Bladder microvascular endothelial cell (primary cell): ENCODE measurements at places on chromosomes 11 and 22. TPM values are rescaled to one million over a fixed set of nuclear protein-coding genes. Genes with fewer than 3 reads are reported as not detected.

Gene CHKA
- total RNA-seq: 14.6 and 49.6 TPM in 2 replicates

Gene MUC2
- not detected in 2 replicates for total RNA-seq

Gene PHF21B
- total RNA-seq: not detected in 2 replicates

Gene SUSD2
- 0.31 and 0.81 TPM in 2 replicates for total RNA-seq

Gene SF3A1
- 16.8 and 33.2 TPM in 2 replicates for total RNA-seq

Gene MGAT3
- total RNA-seq: under 0.01 and 0.06 TPM in 2 replicates

Gene TXNRD2
- 70.9 and 110 TPM in 2 replicates for total RNA-seq

Gene NAALADL1
- 8.1 and 8.8 TPM in 2 replicates for total RNA-seq

Gene VPS37C
- total RNA-seq: 5.3 and 11.0 TPM in 2 replicates

Gene CCDC179
- not detected in 2 replicates for total RNA-seq

Gene GNG3
- not detected in 2 replicates for total RNA-seq

Gene SDHAF2
- 36.8 and 41.8 TPM in 2 replicates for total RNA-seq

Gene TCN1
- total RNA-seq: not detected in 2 replicates

Gene TMEM191B
- total RNA-seq: 2.4 TPM in 1 of 2 replicates, not detected in the other

Gene CHADL
- total RNA-seq: 0.32 and 1.0 TPM in 2 replicates

Gene TTLL1
- 7.1 and 14.0 TPM in 2 replicates for total RNA-seq

Gene CCND1
- total RNA-seq: 246 and 954 TPM in 2 replicates

Gene KCNJ4
- total RNA-seq: not detected in 2 replicates

Gene GAB4
- not detected in 2 replicates for total RNA-seq

Gene CCDC188
- total RNA-seq: 9.2 and 13.9 TPM in 2 replicates

Gene GGTLC2
- total RNA-seq: not detected in 2 replicates

Gene OVOL1
- not detected in 2 replicates for total RNA-seq

Gene OR2AT4
- total RNA-seq: not detected in 2 replicates

Gene APOL3
- total RNA-seq: 113 and 194 TPM in 2 replicates

Gene TSPAN32
- total RNA-seq: not detected in 2 replicates

Gene CRACR2B
- 11.1 and 12.3 TPM in 2 replicates for total RNA-seq

Gene NLRP14
- total RNA-seq: under 0.01 TPM in 1 of 2 replicates, not detected in the other

Gene OR52B4
- not detected in 2 replicates for total RNA-seq

Gene OR4D5
- not detected in 2 replicates for total RNA-seq
